GM12865 (cell line): ENCODE measurements at places on chromosomes 4 and X.
A peak's percentile ranks its signal among the peaks of the same experiment; 100 is the strongest.

DNA sequence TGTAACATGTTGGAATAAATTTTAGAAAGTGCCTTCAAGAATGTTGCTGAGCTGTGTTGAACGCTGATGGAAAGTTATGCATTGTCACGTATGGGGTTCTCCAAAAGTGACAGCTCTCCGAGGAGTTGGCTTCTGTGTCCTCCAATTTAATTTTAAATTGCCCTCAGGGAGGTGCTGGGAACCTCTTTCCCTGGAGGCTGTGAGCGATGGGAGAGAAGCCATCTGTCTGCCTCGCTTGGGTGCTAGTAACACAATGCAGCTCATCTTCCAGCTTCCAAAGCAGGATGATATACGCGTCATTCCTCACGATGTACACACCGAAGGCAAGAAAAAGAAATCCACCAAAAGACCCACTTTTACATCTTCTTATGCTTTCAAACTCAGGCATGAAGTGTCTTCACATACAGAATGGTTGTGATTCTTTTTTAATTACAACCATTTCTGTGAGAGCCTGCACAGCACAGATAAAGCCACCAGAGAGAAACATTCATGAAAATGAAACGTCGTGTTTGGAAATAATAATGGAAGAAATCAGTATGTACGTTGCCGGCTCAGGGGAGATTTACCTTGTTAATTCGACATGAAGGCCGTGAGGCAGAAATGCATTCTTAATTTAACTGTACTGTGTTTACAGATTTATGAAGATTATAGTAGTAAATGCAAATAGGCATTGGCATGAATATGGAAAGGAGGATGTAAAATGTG is 218.9 kb downstream of the ASMT start:
- DNase-seq: no peak

- DNase-seq: no peak
Observed at GRCh38 chr4:139011225-139011950, 4.2 kb upstream of the NOCT start.

DNA sequence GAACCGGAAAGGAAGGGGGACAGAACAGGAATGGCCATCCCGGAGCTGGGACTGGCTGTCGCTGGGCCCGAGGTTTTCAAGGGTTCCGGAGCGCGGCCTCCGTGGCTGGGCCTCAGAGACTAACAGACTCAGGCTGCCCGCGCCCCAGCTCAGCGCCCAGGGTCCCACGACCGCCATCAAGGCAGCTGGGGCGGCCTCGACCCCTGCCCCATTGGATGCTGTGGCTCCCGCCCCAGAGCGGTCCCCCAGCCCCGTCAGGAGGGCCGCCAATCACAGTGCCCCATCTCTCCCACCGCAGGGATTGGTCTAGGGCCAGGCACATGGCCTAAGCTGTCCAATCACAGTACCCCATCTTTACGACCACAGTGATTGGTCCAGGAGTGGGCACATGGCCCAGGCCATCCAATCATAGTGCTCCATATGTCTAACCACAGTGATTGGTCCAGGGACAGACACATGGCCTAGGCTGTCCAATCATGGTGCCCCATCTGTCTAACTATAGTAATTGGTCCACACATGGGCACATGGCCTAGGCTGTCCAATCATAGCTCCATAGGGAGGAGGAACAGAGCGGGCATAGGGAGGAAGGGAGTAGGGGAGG is 105.3 kb upstream of the NKX1-1 start:
- peak; percentile 3 for DNase-seq

- DNase-seq: no peak
Observed at GRCh38 chrX:9253211-9253610, 211.6 kb upstream of the TBL1X start.

DNA sequence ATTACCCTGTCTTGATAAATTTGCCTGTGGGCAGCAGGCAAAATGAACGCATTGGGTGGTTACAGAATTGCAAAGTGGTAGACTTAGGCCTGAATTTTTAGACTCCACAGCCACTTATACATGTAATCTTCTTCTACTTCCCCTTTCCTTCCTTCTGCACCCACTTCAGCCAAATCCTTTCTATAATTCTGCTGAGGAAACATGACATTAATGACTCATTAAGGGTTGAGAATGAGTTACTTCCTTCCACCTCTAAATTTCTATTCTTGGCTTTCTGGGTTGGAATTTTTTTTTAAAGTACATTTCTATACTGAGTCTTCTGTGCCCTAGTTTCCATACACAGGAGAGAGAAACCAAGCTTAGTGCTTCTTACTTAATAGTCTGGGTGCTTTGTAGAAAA is 10.1 kb downstream of the PAPSS1 start:
- no peak for DNase-seq

DNA sequence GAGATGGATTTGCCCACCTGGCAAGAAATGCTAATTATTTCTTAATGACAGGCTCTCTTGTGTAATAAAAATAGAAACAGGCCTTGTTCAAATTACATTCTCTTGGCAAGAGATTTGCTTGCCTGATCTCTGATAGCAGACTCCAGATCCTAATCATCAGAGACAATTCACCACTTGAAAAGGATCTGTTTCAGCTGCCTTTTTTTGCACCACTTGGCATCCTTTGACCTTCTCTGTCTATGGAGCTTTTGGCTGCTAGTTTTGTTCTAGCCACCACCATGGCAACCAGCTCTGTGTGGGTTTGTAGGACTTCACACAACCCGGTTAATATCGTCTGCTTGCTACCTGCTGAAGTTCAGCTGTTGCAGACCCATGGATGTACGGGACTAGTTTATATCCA is 241.1 kb upstream of the TLL1 start:
- no peak for DNase-seq

- DNase-seq: no peak
Observed at GRCh38 chr4:129393976-129394375, 298.0 kb downstream of the C4orf33 start.

GRCh38 chr4:73055241-73055897 is 14.1 kb downstream of the COX18 start:
- peak; percentile 49 for DNase-seq

DNA sequence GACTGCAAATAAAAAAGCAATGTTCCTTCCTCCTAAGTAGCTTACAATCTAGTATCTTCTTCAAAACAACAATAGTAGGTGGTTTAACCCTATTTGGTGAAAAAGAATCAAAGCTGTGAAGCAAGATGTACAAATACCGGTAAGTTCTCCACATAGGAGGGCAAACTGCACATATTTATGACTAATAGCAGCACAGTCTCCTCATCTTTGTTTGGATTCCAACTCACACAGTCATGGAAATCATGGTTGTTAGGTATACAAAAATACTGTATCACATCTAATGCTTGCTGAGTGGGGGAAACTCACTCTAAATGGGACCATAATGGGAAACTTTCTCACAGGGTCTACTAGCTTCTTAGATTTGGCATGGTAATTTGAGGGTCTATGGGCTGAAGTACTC is 597.2 kb downstream of the INPP4B start:
- no peak for DNase-seq
